Activated T-cell treated with anti-CD3 and anti-CD28 coated beads for 48 hours (primary cell): ENCODE measurements at places on chromosomes 4 and X.

GRCh38 chr4:107018344-107018735 is 17.8 kb downstream of the DKK2 start:
- no peak for DNase-seq

- no peak for DNase-seq
These were observed 70.4 kb downstream of the FGFBP1 start for GRCh38 chr4:15868111-15868510.

GRCh38 chrX:31836479-31836878 is 764.6 kb upstream of the FTHL17 start:
- DNase-seq, result no peak

DNA sequence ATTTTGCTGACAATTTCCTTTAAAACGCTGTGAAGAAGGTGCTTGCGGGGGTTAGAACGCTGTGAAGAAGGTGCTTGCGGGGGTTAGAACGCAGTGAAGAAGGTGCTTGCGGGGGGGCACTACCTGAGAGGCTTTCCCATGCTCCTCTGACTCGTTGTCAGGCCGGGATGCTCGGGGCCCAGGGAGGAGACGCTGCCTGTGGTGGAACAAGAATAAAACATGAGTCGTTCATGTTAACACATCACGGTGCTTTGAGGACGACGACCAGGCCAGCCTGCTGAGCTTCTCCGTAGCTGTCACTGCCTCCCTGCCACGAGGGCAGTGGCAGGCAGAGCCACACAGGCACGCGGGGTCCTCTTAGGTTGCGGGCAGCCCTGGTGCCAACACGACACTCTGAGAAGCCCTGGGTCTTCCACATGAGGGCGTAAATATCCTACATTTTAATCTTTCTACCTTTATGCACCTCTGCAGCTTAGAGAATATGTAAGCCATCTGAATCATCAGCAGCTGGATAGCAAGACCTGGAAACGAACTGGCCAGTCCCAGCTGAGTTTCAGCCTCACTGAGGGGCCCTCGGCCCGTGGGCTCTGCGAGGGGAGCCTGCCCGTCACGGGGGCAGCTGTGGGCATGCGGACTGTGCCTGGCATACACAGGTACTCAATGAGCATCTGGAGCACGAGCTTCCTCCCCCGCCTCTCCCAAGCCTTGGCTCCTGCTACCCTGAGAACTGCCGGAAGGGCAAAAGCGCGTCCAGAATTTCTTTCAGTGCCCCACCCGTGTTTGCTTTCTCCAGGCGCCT is 47.0 kb downstream of the FGFRL1 start:
- DNase-seq, result no peak

DNA sequence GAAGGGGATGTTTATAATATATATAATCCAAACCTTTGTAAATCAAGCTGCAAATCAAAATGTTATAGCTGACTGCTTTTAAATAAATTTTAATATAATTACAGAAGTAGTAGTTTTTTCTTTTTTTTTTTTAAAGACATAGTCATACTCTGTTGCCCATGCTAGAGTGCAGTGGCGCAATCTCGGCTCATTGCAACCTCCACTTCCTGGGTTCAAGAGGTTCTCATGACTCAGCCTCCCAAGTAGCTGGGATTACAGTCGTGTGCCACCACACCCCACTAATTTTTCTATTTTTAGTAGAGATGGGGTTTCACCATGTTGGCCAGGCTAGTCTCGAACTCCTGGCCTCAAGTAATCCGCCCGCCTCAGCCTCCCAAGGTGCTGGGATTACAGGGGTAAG is 178.7 kb downstream of the FBXW7 start:
- DNase-seq, result no peak

GRCh38 chr4:133921280-133922195 is 280.1 kb downstream of the PABPC4L start:
- no peak for DNase-seq

- DNase-seq, result peak; percentile 8
These were observed 133.1 kb downstream of the CORIN start for GRCh38 chr4:47704693-47705325.

- DNase-seq, result peak; percentile 31
These were observed 186.9 kb downstream of the LRBA start for GRCh38 chr4:150828159-150828558.

DNA sequence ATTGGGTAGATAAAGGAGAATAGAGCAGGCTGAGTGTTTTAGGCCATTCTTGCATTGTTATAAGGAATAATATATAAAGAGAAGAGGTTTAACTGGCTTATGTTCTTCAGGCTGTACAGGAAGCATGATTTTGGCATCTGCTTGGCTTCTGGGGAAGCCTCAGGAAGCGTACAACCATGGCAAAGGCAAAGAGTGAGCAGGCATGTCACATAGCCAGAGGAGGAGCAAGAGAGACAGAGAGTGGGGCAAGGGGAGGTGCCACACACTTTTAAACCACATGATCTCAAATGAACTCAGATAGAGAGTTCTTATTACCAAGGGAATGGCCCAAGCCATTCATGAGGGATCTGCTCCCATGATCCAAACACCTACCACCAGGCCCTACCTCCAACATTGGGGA is 4.4 kb upstream of the METTL14 start:
- no peak for DNase-seq

- DNase-seq, result peak; percentile 8
These were observed 41.5 kb upstream of the CYP4V2 start for GRCh38 chr4:186149872-186150271.

DNA sequence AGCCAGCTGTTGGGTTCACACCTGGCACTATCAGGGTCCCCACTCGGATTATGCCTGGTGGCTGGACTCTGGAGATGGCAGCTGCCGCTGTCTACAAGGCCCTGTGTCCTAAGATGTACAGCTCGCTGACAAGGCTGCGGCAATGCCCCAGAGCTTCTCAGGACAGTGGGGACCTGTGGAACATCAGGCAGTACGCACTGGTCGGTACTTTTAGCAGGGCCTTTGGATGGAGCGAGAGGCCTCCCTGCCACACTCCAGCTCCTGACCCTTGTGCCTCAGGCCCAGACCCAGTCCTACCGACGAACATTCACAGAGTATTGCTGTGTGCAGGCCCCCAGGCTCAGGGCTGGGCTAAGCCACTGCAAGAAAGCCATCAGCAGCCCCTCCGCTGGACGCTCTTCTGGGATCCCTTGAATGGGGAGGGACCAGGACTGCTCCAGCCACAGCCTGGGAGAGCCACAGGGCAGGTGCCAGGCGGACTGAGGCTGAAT is 45.7 kb upstream of the HMX1 start:
- DNase-seq, result no peak

- DNase-seq, result no peak
These were observed 17.5 kb downstream of the FABP2 start for GRCh38 chr4:119304431-119304830.

- DNase-seq, result no peak
These were observed 68.9 kb downstream of the HTRA3 start for GRCh38 chr4:8338351-8338961.

DNA sequence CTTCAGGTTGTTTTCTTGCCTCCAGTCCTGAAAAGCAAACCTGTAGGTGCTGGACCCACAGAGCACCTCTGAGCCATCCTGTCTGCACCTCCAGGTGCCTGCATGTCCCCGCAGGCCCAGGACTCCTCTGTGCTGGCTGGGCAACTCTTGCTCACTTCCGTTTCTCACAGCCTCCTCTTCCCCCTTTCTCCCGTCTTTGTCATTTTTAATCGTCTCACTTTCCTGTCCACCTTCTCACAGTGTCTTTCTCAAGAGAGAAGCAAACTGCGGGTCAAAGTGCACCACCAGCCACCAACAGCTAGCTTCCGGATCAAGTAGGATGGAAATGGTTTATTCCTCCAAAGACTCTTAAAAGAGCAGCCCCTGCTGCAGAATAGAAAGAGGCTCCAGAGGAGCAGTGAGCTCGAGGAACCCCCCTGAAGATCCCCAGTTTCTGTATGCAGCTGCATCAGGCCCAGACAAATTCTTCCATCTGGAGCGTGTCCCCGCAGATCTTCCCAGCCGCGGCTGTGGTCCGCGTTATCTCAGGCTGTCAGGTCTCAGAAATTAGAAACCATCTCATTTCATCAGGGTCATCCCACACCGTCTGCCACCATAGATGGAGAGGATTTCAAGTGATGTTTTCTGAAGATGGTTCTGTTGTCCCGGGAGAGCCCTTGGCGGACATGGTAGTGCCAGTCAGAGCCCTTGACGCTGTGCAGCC is 87.7 kb downstream of the FHDC1 start:
- DNase-seq, result no peak

GRCh38 chr4:55312489-55313101 is 33.4 kb upstream of the SRD5A3 start:
- DNase-seq, result no peak

- DNase-seq, result no peak
These were observed 18.3 kb downstream of the ZNF518B start for GRCh38 chr4:10438924-10439323.

GRCh38 chrX:49263631-49264030 is 879 bp downstream of the FOXP3 start:
- no peak for DNase-seq

GRCh38 chr4:130034876-130035275 is 938.9 kb downstream of the C4orf33 start:
- DNase-seq, result no peak

DNA sequence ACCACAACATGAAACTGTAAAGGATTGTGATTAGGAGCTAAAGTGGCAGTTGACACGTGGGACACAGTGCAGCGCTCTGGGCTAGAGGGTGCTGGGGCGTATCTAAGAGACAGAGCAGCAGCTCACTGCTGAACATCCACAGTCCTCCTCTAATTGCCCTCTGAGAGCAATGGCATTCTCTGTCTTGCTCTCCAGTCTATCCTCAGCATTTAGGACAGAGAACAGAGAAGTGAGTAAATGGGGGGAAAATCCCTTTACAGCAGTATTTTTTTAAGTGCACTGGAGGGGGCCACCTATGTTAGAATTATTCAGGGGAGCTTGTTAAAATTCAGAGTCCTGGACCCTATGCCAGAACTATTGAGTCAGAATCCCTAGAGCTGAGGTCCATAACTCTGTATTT is 4.2 kb upstream of the TMEM154 start:
- DNase-seq, result no peak

DNA sequence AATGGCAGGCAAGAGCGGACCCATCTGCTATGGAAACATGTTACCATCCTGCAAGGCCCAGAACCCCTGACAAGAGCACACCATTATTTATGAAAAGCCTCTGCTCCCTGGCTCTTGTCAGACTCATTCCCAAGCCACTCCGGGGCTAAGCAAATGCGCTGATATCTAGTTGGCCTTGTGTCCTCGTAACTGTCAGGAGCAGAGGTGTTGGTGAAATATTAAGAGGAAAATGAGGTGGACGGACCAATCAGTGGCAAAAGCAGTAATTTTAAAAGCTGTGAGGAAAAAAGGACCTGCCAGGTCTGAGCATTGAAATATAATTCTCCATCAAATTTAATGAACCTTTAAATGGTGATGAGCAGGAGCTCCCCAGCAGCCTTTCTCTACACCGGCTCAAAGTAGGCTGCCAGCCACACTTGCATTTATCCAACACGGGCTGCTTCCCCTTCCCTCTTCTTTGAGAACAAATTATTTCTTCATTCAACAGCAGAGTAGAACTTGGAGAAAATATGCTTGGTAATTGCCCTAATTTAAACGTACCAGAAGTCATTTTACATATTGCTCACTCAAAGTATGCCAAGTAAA is 214.3 kb downstream of the RASL11B start:
- DNase-seq, result no peak

GRCh38 chrX:145609951-145610511 is 207.6 kb upstream of the SLITRK2 start:
- DNase-seq, result no peak

- DNase-seq, result no peak
These were observed 2.7 kb downstream of the GJB1 start for GRCh38 chrX:71225676-71226075.

DNA sequence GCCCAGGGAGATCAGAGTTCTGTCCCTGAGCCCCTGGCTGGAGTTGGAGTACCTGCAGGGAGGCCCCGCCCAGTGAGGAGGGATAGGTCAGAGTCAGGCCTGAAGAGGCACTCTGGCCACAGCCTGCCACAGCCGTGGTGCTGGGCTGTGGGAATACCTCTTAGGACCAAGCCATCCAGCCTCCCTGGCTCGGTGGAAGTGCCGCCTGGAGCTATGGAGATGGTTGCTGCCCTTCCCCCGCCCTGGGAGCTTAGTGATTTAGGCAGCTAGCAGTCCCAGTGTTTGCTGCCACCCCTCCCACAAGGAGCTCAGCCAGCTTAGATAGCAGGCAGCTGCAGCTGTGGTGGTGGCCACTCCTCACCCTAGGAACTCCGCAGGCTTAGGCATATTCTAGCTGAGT is 446.3 kb upstream of the GNPDA2 start:
- DNase-seq, result no peak
